B cell (primary cell): ENCODE measurements at places on chromosomes 4 and X.

DNA sequence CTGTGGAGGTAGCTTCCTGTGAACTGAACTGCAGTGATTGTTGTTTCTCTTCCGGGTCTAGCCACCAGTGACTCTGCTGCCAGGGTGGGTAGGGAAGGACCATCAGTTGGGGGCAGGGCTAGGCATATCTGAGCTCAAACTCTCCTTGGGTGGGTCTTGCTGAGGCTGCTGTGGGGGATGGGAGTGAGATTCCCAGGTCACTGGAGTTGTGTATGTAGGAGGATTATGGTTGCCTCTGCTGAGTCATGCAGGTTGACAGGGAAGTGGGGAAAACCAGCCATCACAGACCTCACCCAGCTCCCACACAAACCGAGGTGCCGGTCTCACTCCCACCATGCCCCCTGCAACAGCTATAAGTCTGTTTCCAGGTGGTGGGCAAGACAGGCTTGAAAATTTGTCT, 1937.8 kb downstream of the PCDH7 start:
- no peak for DNase-seq

DNA sequence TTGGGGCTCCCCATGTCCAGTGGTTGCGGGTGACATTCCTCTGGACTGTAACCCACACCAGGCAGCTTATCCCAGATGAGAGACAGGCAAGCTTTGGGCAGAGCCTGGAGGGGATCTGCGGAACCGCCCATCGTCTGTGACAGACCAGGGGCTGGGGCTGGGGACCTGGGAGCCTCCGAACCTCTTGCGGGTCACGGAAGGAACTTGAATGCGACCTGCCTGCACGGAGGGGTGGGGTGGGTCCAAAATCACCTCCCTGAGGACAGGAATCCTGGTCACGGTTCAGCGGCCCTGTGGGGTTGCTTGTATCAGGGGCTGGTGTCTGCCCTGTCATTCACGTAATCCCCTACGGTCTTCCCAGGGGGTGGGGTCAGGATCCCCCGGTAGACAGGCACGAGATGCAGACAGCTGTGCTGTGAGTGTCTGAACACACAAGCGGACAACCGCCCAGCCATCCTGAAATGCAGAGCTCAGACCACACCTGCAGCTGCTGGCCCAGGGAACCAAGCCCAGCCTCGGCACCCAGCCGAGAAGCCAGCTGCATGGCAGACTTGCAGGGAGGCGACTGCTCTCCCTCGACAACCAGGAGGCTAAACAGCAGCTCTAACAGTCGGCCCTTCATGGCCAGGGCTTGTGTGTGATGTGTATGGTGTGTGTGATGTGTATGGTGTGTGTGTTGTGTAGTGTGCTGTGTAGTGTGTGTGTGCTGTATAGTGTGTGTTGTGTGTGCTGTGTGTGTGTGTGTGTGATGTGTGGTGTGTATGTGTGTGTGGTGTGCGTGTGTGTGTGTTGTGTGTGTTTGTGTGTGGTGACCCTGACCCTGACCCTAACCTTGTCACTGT, 105.9 kb upstream of the ADRA2C start:
- DNase-seq = no peak

DNA sequence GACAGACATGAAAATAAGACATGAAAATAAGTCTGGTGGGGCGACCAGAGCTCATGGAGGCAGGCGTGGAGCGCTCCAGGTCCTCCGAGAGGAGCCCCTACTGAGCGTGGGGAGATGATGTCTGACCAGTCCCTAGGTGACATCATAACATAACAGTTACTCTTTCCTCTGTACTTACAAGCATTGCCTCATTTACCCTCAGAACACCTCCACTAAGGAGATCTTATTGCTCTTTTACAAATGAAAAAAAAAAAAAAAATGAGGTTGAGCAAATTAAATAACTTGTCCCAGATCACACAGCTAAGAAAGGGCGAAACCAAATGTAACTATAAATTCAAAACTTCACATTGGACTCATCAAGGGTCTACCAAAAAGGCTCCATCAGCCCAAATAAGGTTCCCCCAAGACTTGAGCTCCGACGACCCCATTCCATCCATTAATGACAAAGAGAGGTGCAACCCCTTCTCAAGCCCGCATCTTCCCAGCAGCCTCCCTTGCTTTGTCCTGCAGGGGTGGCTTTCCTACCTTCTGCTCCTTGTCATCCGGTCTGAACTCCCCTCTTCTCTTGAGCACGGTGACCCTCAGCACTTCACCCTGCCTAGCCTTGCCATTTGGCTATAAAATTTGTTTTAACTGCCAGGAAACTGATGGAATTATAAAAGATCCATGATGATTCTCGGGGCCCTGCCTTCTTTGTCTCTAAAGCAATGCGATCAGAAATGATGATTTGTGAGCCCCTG, 246.7 kb downstream of the DHX15 start:
- DNase-seq = no peak

- DNase-seq = no peak
These were observed 199.9 kb downstream of the CXXC4 start for GRCh38 chr4:104294811-104295210.

DNA sequence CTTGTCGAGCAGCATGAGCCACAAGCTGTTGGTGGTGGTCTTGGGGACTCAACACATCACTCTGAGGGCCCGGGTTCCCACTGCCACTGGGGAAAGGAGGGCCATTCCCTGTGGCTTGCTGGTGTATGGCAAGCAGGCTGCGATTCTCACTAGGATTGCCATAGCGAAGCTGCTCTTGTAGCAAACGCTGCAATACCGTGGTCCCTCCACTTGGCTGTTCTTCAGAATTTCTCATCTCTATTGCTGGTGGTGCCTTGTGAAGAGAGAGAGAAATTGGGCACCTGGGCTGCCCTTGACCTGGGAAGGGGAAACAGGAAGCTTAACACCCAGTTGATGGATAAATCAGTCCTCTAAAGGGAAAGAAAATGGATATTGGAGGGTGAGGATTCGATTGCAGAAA, 17.7 kb downstream of the AMOT start:
- DNase-seq = no peak

DNA sequence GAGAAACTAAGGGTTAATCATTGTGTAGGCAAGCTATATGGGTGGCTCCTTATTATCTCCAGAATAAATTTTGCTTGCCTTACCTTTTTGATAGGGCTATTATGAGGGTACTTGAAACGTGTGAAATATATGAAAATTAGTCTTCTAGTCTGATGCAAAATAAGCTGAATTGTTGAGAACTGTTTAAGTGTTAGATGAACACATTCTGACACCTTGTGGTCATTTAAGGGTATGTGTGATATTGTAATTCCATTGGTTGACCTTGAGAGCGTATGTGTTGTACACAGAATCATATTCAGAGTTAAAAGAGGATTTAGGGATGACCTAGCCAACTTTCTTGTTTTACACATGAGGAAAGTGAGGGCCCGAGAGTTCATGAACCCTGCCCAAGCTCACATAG, 44.6 kb upstream of the LINC00632 start:
- no peak for DNase-seq

- DNase-seq = no peak
These were observed 19.6 kb downstream of the ADGRA3 start for GRCh38 chr4:22496165-22496813.

DNA sequence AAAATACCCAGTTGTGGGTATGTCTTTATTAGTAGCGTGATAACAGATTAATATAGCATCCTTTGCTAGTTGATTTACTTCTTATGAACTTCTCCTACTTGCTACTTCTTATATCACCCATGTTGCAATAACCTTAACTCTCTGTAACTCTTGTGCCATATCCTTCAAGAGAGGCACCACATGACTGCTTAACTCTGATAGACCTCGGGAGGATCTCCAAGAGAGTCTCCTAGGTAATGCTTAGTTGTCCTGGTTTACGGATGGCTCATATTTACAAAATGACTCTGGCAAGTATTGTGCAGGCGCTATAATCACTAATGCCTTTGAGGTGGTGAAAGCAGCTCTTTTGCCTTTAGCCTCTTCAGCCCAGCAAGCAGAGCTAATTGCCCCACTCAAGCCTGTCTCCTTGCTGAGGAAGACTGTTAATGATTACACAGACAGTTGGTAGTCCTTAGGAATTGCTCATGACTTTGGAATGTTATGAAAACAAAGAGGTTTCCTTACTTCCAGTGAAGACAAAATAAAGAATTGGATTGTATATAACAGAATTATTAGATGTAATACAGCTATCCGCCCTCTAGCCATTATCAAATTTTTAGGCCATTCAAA, 1305.8 kb downstream of the PCDH7 start:
- no peak for DNase-seq

DNA sequence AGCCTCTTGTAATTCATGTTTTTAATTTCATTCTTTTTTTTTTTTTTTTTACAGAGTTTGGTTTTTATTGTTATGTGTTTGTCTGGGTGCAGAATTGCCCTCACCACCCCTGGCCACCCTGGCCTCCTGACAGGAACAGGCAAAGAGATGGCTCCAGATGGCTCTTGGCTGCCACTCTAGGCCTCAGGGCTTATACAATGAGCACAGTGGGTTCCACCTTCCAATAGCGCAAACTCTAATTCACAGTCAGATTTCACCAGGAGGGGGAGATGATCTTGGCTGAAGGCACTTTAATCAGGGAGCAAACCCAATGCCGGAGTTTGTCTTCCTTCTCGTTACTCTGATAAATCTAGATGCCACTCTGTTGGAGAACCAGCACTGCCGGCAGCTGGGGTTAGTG, 24.8 kb downstream of the CPE start:
- DNase-seq = no peak

DNA sequence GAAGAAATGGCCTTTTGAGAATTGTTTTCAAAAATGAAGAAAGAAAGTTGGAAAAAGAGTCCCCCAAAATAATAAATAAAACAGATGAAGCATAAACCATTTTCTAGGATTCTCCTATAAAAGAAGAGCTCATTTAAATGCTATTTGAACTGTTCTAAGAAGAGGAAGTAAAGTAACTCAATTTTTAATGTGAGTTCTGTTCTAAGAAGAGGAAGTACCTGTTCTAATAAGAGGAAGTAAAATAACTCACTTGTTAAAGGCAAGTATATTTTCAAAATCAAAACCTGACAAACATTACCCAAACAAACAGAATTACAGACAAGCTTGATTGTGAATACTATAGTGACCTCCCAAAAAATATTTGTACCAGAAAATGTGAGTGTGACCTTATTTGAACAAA, 1326.3 kb downstream of the C4orf33 start:
- DNase-seq = no peak

DNA sequence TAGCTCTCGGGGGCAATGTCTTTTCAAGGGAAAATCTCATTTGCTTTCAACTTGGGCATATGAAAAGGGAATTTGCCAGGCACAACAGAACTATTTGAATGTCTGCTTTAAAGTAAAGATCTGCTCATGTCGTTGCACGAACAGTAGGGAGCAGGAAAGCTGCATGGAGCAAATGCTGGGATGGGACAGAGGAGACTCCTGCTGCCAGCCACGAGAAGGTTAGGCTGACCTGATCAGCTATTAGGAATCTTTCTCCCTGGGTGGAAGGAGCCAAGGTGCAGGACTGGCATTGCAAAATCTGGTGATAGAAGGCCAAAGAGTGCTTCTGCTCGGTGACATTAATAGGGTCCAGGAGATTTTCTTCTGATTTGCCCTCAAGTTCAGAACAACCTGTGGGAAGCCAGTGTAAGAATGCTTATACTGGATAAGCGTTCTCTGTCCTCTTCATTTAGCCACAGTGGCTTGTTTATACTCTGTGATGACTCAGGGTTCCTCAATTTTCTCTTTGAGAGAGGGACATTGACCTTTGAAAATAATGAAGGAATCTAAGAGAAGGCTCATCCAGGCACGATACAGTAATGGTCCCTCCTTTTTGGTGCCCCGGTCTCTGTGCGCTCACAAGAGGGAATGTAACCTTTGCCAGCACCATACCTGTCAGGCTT, 22.9 kb downstream of the FHL1 start:
- no peak for DNase-seq

DNA sequence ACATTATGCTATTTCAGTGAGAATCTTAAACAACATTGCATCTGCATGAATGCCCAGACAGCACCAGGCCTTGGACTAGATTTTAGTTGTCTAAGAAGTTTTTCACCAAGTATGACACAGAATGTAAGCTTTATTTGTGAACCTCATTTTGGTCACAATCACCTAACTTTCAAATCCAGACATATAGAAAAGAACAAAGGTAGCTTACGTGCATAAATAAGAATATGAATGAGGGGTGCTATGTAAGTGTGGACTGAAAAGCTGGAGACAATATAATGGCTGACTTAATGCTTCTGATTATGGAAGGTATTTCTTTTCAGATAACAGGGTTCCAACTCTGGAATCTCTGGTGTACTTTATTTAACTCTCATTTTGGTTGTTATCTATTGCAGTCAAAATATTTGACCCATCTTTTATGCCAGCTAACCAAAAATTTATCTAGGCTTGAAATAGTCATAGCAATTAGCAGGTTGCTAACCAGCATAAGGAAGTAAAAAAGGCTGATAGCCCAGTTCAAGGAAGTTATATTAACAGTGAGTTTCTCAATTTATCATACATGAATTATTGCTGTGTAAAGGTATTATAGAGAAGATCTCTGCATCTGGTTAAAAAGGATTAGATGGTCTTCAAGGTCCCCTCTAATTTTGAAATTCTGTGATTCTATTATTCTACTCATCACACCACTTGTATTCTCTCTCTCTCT, 36.5 kb downstream of the SLC7A11 start:
- no peak for DNase-seq
